ENCODE measurements at places on chromosomes 3 and 15. TPM values are rescaled to one million over a fixed set of nuclear protein-coding genes. Genes with fewer than 3 reads are reported as not detected.

ACOX2 gene
- polyA plus RNA-seq = 22.2 TPM

ESYT3 gene
- polyA plus RNA-seq = 20.7 TPM

ARNT2 gene
- polyA plus RNA-seq = 6.6 TPM

LRRC34 gene
- polyA plus RNA-seq = 3.5 TPM

MUSTN1 gene
- polyA plus RNA-seq = 169 TPM

TRH gene
- 0.34 TPM for polyA plus RNA-seq

ITIH1 gene
- polyA plus RNA-seq = not detected

GABRB3 gene
- polyA plus RNA-seq = 1.0 TPM

CKMT1A gene
- polyA plus RNA-seq = not detected

LRRN1 gene
- polyA plus RNA-seq = 58.0 TPM

PRSS50 gene
- 0.19 TPM for polyA plus RNA-seq

ACTRT3 gene
- 2.6 TPM for polyA plus RNA-seq

Data from forelimb muscle (tissue), 1 donor.